ENCODE measurements at places on chromosomes 2 and 18.

DNA sequence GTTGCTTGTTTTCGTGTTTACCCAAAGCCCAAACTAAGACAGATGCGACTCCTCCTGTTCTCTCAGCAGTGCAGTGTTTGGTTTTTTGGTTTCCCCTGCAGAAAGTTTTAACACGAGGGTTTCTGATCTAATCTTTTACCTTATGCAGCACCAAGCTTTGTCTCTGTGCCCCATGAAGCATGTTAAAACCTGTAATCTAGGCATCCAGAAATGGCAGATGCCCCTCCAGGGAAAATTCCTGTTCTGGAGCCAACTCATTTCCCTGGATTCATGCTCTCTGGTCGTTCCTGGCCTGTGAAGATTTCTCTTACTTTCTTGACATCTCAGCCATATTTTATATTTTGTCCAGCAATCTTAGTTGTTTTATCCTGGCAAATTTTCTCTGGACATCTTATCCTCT, 91.5 kb downstream of the LTBP1 start:
- no peak for DNase-seq

DNA sequence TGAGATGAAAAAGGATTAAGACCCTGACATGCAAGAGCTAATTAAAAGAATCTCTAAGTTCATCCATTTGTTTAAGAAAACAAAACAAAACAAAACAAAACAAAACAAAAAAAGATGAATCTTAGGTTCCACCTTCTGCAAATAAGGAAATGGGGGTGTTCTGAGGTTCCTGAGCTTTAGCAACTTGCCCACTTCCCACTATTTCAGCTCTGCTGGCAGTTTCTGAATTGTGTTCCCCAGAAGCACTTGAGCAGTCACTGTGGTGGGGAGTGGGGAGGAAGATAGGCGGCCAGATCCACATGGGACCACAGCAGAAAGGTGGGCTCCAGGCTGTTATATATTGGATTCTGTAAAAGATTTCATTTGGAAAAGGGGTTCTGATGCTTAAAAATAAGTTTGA, 20.3 kb downstream of the INO80C start:
- DNase-seq: peak; percentile 40

GRCh38 chr2:37871456-37872191, 53.5 kb upstream of the RMDN2 start:
- peak; percentile 39 for DNase-seq

DNA sequence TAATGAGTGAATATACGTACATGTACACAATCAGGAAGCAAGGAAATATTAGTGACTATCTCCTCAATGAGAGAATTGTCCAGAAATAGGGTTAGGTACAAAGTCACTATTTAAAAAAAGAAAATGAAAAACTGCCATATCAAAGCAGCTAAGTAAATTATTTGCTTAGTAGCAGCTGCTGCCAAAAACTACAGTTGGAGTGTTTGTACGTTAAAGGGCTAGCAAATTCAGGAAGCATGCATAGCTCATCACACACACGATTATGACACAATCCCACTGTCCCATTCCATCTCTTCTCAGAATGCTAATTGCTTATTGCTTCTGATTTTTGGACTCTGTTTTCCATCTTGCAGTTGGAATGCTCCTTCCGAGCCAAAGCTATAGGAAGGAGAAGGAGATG, 2012.5 kb upstream of the LRRTM1 start:
- no peak for DNase-seq

DNA sequence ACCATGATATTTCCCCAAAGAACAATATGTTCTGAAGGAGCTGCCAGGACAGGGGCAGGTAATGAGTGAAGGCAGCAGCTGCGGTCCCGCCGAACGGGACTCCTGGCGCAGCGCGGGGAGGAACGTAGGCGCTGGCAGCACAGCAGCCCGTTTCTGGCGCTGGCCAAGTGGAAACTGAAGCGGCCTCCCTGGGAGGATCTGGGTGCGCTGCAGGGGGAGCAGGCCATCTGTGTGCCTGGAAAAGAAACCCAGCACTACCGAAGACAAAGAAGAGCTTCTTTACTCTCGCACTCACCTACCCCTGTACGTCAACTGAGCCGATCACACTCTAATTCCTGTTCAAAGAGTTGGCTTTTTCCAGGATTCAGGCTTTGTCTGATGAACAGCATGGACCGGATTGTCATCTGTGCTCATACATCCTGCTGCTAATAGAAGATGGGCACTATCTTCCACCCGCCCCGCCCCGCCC, 11.8 kb downstream of the G6PC2 start:
- peak; percentile 68 for DNase-seq

- DNase-seq: no peak
Measured at GRCh38 chr18:49625021-49625691, 63.3 kb downstream of the LIPG start.
